Kidney (tissue), 22 donors: ENCODE measurements at places on chromosomes 5 and 9. TPM values are rescaled to one million over a fixed set of nuclear protein-coding genes. Genes with fewer than 3 reads are reported as not detected.

DNA sequence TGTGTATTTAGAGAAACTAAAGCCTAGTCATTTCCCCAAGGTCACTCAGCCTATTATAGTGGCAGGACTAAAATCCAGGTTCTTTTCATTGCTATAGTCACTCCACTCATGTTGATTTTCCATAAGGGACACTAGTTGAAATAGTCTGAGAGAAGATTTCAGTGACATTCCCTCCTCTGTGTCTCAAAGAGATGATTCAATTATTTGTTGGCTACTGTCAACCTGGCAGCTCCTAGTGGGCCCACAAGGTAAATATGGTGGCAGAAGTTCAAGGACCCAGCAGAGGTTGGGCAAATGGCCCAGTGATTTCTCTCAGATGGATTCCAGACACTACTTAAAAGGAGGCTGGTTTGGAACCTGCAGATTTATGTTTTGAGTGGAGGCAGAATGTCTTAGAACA, 48.1 kb downstream of the G3BP1 start:
- no peak overlapping the region for H3K27ac ChIP-seq
- H3K27me3 ChIP-seq = no peaks in the 10 kb centered on the region
- H3K36me3 ChIP-seq = no peaks in the 10 kb centered on the region
- no peak for DNase-seq
- H3K4me3 ChIP-seq = no peak overlapping the region
- H3K4me1 ChIP-seq = no peaks in the 10 kb centered on the region

Gene COX7C
- 461 TPM for total RNA-seq

- no peak overlapping the region for H3K27ac ChIP-seq
- H3K27me3 ChIP-seq = no peaks in the 10 kb centered on the region
- no peak for DNase-seq
- no peak overlapping the region for H3K4me3 ChIP-seq
- H3K4me1 ChIP-seq = peaks cover 10% of the 10 kb centered on the region
- no peaks in the 10 kb centered on the region for H3K36me3 ChIP-seq
Observed at GRCh38 chr5:174187481-174187880, 142.0 kb downstream of the NSG2 start.

- H3K27me3 ChIP-seq = no peaks in the 10 kb centered on the region
- H3K4me3 ChIP-seq = no peak overlapping the region
- DNase-seq = no peak
- peak overlapping the region; percentile 44 for H3K27ac ChIP-seq
- no peaks in the 10 kb centered on the region for H3K4me1 ChIP-seq
- peaks cover 3% of the 10 kb centered on the region for H3K36me3 ChIP-seq
Observed at GRCh38 chr9:123003466-123003865, 30.0 kb upstream of the GPR21 start.

DNA sequence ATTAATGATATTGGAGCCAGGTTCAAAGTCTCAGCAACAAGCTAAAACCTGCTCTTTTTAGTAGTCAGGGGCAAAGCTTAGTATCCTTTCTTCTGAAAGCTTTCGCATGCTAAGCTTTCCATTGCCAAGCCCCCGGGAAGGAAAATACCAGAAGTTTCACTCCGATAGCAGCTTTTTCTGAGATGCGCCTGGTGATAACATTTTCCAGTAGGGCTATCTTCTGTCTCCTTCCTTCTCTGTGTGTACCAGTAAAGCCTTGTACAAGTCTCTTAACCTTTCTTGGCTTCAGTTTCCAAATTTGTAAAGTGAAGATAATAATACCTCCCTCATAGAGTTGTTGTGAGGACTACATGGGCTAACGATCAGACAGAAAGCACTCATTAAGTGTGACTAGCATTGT, 36.7 kb downstream of the DOCK8 start:
- H3K27me3 ChIP-seq = no peaks in the 10 kb centered on the region
- H3K4me3 ChIP-seq = no peak overlapping the region
- peaks cover 6% of the 10 kb centered on the region for H3K4me1 ChIP-seq

DNA sequence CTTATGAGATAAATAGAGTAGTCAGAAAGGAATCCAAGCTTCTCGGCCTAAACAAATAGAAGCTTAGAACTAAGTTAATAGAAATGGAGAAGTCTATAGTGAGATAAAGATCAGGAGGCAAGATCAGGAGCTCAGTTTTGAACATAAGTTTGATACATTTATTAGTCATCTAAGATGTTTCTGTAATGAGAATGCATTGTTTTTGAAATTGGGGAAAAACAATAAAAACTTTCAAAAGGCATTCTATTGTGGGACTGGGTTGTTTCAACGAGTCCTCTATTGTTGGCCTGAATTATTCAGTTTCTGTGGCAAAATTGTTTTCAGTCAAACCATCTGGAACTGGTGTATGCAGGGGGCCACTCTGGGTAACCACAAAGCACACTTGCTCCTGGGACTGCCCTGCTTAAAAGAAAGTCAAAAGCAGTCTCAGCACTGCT, 181.0 kb upstream of the CLINT1 start:
- H3K4me3 ChIP-seq = no peak overlapping the region
- no peaks in the 10 kb centered on the region for H3K36me3 ChIP-seq
- no peak overlapping the region for H3K27ac ChIP-seq
- no peaks in the 10 kb centered on the region for H3K4me1 ChIP-seq

DNA sequence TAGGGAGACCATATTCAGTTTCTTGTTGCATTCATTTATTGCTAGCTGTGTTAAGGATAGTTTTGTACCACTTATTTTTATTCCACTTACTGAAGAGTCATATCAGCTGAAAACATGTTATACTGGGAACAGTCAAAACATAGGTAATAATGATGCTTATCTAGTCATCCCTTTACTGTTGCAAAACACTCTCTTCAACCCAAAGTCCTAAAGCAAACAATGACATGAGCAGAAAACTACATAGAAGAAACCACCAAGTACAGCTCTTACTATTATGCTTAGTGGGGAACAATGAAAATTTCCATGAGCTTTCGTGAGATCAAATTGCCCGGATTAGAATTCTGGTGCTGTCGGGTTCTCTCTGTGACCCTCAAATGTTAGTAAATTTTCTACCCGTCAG, 681.4 kb downstream of the NR2F1-AS1 start:
- H3K36me3 ChIP-seq = no peaks in the 10 kb centered on the region
- no peak overlapping the region for H3K4me3 ChIP-seq
- DNase-seq = no peak
- no peaks in the 10 kb centered on the region for H3K27me3 ChIP-seq

DNA sequence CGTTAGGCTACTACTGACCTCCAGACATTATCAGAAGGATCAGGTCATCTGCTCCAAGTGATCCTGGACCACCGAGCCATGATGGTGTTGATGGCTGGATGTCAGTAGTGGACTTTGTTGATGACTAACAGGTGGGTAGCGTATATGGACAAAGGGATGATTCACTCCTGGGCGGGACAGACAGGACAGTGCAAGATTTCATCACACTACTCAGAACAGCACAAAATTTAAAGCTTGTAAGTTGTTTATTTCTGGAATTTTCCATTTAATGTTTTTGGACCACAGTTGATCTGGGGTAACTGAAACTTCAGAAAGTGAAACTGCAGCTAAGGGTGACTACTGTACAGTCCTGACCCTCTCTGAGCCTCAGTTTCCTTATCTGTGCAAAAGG, 12.7 kb downstream of the PDGFRB start:
- no peak overlapping the region for H3K4me3 ChIP-seq
- peaks cover 43% of the 10 kb centered on the region for H3K4me1 ChIP-seq
- DNase-seq = no peak
- H3K27ac ChIP-seq = peak overlapping the region; percentile 85
- no peaks in the 10 kb centered on the region for H3K36me3 ChIP-seq

Gene TMEM171
- 15.4 TPM for total RNA-seq

DNA sequence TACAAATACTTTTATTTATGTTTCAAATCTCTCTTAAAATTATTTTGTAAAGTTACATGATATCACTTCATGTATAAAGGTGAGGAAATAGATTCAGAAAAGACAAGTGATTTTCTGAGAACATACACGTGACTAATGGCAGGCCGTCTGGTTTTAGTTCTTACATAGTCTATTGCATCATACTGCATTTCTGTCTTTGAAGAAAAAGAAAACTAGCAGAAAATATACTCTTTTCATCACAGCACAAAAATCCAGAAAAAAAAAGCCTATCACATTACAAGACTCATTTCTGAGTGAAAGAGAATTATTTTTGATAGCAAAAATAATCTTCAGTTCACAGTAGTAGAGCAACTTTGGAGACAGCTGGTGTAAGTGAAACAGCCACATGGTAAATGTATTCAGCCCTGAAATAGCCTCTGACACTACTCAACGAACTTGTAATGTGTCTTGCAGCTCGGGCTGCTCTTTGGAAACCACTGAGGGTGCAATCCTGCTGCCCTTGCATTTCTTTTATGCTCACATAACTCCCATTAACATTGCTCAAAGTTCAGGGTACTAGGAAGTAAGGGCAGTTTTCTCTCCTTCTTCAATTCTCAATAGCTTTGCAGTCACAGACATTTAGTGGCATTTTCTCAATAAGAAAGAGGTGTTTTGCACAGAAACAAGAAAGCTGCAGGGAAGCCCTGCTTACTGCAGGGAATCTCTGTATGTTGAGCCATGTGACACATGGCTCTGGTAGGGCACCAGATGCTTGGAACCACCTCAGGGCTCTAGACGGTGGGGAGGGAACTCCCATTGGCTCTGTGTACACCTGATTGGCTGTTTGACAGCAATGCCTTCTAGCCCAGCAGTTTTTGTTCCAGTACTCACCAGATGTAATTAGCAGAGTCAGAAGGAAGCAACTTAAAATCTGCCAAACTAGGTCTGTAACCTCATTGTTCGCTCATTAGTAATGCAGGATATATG, 845.3 kb upstream of the PTPRD start:
- no peak overlapping the region for H3K4me3 ChIP-seq
- H3K27ac ChIP-seq = no peak overlapping the region
- no peaks in the 10 kb centered on the region for H3K4me1 ChIP-seq
- no peak for DNase-seq
- H3K36me3 ChIP-seq = no peaks in the 10 kb centered on the region

GRCh38 chr5:138000102-138000723, 32.7 kb downstream of the FAM13B start:
- no peak overlapping the region for H3K4me3 ChIP-seq
- no peaks in the 10 kb centered on the region for H3K36me3 ChIP-seq
- no peak for DNase-seq
- H3K27me3 ChIP-seq = no peaks in the 10 kb centered on the region

GRCh38 chr9:83582029-83582428, 40.9 kb upstream of the IDNK start:
- no peaks in the 10 kb centered on the region for H3K36me3 ChIP-seq
- H3K4me1 ChIP-seq = no peaks in the 10 kb centered on the region
- no peak for DNase-seq
- H3K27me3 ChIP-seq = no peaks in the 10 kb centered on the region
- no peak overlapping the region for H3K4me3 ChIP-seq

Gene FCN1
- 13.0 TPM for total RNA-seq

DNA sequence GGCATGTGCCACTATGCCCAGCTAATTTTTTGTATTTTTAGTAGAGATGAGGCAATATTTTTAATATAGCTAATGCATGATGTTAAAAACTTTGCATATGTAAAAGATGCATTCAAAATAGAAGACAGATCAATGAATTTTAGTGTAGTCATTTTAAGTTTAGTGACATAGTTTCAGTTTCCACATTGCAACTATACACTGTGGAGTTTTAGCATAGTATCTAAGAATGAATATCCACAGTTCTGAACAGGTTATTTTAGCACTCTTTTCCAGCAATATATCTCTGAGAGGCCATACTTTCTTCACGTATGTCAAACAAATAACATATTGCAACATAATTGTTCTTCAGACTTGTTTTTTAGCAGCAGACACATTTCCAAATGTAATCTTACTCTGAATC, 39.3 kb downstream of the RAB24 start:
- DNase-seq = no peak
- H3K36me3 ChIP-seq = peaks cover 17% of the 10 kb centered on the region
- H3K4me3 ChIP-seq = no peak overlapping the region
- H3K4me1 ChIP-seq = no peaks in the 10 kb centered on the region
- no peaks in the 10 kb centered on the region for H3K27me3 ChIP-seq

DNA sequence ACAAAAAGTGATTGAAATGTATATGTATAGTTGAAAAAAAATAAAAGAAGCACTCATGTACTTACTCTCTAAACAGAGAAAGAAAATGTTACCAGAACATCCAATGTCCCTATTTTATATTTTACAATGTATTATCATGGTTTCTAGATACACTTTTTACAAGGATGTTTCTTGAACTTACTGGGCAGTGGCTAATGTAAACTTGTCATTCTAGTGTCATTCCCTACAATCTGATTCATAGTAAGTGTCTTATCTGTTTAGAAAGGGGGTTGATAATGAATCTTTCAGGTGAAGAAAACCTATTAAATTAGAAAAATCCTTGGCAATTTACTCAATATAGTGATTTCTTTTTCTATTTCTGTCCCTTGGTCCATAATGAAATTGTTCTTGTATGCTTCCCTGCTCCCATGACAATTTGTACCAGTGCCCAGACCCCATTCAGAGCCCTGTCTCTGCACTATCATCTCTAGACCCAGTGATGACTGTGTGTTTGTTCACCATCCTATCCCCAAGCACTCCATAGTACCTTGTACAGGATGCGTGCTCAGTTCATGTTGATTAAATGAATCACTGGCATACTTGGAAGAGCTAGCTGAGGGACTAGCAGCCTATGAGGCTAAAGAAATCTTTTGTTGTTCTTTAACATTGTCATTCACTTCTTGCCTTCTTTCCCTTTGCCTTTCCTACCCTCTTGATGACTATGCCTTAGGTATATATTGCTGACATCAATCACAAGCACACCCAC, 101.2 kb downstream of the HMHB1 start:
- H3K27ac ChIP-seq = no peak overlapping the region
- no peaks in the 10 kb centered on the region for H3K4me1 ChIP-seq
- no peaks in the 10 kb centered on the region for H3K36me3 ChIP-seq
- no peak for DNase-seq

DNA sequence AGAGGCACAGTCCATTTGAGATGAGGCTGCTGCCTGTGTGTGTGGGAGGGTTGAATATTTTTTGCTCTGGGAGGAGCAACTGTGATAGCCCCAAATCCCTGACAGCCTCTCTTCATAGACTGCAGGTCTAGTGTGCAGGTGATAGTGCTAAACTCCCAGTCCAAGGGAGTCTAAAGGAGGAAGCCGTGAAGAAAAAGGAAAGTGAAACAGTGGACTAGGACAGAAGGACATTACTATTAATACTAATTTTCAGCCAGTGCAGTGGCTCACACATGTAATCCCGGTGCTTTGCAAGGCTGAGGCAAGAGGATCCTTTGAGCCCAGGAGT, 295.0 kb downstream of the PDE4D start:
- no peak overlapping the region for H3K27ac ChIP-seq
- H3K27me3 ChIP-seq = no peaks in the 10 kb centered on the region
- H3K4me3 ChIP-seq = peak overlapping the region; percentile 50
- no peaks in the 10 kb centered on the region for H3K4me1 ChIP-seq
- no peak for DNase-seq
- no peaks in the 10 kb centered on the region for H3K36me3 ChIP-seq

Gene SYNPO
- 87.6 TPM for total RNA-seq

Gene RASGEF1C
- total RNA-seq = 0.16 TPM

Gene MARCOL
- total RNA-seq = not detected

Gene GALNT10
- total RNA-seq = 44.3 TPM

DNA sequence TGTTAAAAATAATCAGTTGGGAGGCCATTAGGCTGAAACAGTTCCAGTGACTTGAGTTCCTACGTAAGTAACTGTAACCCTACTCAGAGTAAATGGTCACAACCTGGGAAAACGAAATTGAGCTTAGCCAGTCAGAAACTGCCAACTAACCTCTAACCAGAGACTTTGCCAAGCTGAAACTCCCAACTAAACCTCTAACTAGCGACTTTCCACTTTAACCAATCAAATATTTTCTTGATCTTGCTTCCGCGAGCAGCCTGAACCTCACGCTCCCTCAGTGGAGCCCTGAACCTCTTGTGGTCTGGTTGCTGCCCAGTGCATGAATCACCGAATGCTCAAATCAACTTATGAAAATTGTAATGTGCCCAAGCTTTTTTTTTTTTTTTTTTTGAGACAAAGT, 156.2 kb downstream of the MED10 start:
- no peaks in the 10 kb centered on the region for H3K36me3 ChIP-seq
- no peak overlapping the region for H3K27ac ChIP-seq
- H3K4me1 ChIP-seq = no peaks in the 10 kb centered on the region
- no peaks in the 10 kb centered on the region for H3K27me3 ChIP-seq

Gene NIM1K
- 0.60 TPM for total RNA-seq
